Activated CD8-positive, alpha-beta memory T cell treated with anti-CD3 and anti-CD28 coated beads for 4 hours (primary cell): ENCODE measurements at places on chromosomes 2 and 18.

- DNase-seq = no peak
These were observed at the start of gene CXCR2 for GRCh38 chr2:218125626-218126080. Gene CXCR2 (plus strand): TSS chr2:218126028. CDS start chr2:218134802, 8,774 bp downstream.

DNA sequence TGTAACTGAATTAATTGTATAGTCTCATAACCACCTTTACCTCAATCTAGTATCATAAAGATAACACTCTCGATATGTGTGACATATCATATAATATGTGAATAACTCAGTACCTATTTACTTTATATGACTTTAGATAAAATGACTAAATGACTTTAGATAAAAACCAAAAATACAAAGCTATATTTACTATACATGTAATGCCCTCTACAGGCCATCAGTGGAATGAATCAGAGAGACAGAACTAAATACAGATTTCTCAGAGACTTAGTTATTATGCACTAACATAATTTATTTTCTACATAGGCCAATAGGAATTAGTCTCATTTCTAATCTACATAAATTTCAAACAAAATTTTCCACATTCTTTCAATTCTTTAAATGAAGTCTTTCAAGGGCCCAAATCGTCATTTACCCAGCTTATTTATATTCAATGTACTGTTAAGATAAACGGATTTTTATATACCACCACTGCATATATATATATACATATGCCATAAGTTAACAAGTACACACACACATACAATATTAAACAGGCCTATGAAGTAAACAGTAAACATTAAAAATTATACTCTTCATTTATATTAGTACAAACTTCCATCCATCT, 219.9 kb downstream of the EXOC6B start:
- DNase-seq = no peak

DNA sequence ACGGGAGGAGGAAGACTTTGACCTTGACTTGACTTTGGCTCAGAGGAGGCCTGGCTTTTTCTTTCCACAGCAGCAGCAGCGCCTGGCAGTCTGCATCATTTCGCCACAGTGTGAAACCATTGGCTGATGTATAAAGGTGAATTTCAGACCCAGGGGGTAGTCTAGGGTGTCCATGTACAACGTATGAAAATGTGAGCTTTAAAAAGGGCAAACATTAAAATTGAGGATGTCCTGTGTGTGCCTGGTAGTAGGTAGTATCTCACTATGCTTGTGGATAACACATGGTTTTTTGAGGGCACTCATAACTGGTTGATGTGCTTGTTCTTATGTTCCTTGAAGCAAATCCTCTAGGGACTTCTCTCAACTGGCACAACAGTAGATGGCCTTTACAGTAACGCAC, 86.1 kb downstream of the LPIN1 start:
- no peak for DNase-seq

DNA sequence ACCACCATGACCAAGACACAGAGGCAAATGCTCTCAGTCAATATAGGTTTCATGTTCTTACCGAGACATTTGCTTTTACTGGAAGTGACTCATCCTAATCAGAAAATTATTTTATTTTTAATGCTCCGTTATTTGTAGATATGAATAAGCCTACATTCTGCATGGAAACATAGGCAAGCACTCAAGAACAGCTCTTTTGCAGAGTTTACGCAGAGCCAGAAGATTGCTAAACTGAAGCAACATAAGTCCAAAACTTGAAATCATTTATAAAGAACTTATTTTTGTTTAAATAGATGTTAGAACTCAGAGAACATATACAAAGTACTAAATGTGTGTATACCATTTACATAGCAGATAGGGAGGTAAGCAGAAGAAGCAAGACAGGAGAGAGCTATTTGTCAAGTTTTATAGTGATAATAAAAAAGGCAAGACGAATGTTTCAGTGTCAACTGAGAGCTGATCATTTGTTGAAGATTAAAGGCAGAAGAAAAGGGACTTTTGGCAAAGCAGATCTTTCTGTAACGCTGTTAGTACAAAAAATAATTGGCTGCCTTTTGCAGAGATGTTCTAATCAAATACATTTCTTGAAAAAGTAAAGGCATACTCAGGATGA, 12.4 kb upstream of the PPP1R1C start:
- no peak for DNase-seq

DNA sequence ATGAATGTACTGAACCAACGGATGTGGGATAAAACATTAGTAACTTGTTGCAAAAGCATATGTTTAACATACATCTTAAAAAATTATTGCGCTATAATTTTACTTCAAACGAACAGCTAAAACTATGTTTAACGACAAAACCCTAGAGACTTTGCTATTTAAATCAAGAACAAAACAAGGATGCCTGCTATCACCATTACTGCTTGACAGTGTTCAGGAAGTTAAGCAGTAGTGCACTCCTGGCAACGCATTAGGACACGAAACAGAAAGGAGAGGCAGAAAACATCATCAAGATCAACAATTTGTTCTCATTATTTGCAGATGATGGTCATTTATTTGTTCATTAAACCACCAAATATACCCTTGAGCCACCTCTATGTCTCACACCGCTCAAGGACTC, 151.9 kb downstream of the GALNT1 start:
- no peak for DNase-seq
